ENCODE measurements at places on chromosomes 4 and X. TPM values are rescaled to one million over a fixed set of nuclear protein-coding genes. Genes with fewer than 3 reads are reported as not detected.

GRCh38 chr4:39687014-39687413 is 10.9 kb upstream of the UBE2K start:
- no peak for DNase-seq

GRCh38 chr4:139368998-139369397 is 66.7 kb upstream of the NDUFC1 start:
- DNase-seq = no peak

GRCh38 chrX:110397904-110398303 is 39.3 kb downstream of the RTL9 start:
- no peak for DNase-seq

DNA sequence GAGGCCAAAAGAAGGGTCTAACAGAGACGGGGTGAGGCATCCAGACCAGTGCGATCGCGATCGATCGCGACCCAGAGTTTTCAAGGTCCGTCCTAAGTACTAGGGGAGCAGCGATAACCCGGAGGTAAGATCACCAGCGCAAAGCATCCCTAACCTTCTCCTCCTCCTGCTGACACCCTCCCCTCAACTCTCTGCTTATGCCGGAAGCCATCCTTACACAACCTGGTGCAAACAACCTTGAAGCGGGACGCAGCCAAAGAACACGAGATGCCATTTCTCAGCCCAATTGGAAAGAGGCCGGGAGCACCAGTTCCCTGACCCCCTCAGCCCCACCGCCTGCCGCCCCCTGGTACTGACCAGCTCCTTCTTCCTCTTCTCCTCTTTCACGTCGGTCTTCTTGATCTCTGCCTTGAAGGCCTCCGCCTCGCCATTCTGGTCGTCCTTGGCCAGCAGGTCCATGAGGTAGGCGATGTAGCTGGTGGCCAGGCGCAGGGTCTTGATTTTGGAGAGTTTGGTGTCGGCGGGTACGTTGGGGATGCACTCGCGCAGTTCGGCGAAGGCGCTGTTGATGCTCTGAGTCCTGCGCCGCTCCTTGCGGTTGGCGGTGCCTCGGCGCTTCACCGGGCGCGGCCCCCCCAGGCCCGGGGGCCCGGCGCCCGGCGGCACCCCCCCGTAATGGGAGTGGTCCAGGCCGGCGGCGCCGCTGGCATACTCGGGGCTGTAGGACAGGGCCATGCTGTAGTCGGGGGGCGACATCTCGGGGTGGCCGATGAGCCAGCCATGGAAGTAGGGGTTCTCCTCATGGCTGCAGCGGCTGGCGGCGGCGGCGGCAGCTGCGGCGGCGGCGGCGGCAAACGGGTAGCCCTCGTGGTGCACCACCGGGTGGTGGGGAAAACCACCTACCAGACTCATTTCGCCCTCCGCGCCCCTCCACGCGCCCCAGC is 1.4 kb downstream of the HAND2 start:
- no peak for DNase-seq

The USP53 gene
- polyA plus RNA-seq = 7.4 TPM

The NAP1L2 gene
- polyA plus RNA-seq = 1.4 TPM

The ATOH1 gene
- polyA plus RNA-seq = not detected

Measured in muscle of leg (tissue), 16 donors.